ENCODE measurements at places on chromosomes 12 and 14.

GRCh38 chr12:76588881-76589565 is 29.5 kb upstream of the OSBPL8 start:
- DNase-seq, result peak; percentile 98

GRCh38 chr12:53505086-53505485 is 2.2 kb downstream of the NPFF start:
- DNase-seq, result no peak

DNA sequence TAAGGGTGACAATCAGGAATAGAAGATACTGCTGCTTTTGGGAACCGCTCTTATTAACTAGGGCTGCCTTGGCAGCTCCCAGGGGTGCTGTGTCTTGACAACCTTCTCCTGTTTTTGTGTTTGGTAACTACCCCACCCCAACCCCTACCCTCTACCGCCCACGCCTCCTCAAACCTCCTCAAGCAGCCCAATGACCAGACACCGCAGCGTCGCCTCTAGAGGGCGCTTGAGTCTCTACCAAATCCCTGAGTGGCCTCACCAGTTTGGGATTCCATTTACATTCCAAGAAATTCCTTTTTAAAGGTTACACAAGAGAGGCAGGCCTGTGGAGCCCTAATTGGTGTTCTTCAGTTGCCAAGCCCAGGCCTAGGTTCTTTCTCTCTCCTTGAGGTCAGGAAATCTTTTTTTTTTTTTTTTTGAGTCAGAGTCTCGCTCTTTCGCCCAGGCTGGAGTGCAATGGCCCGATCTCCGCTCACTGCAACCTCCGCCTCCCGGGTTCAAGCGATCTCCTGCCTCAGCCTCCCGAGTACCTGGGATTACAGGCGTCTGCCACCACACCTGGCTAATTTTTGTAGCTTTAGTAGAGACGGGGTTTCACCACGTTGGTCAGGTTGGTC is 72.4 kb upstream of the USP44 start:
- DNase-seq, result peak; percentile 91

DNA sequence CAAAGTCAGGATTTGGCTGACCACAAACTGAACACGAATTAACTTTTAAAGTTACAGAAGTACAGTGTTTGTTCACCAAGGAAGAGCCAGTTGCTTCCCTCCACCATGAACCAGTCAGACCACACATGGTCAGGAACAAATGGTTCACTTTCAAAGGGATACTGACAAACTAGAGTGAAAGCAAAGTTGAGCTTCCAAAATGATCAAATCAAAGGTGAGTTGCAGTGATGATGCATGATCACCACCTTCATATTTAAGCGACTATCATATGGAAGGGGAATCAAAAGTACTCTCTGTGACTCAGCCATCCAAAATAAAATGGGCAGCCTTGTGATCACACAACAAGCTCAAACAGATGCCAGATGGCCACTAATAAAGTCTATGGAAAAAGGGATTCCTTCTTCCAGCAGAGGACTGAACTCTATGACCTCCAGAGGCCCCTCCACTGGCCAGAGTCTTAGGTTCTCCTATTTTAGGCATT is 13.1 kb downstream of the NT5DC3 start:
- peak; percentile 93 for DNase-seq

- no peak for DNase-seq
Measured at GRCh38 chr14:44388306-44388705, 118.8 kb downstream of the FSCB start.

GRCh38 chr12:103799504-103799856 is 41.6 kb downstream of the NT5DC3 start:
- no peak for DNase-seq

DNA sequence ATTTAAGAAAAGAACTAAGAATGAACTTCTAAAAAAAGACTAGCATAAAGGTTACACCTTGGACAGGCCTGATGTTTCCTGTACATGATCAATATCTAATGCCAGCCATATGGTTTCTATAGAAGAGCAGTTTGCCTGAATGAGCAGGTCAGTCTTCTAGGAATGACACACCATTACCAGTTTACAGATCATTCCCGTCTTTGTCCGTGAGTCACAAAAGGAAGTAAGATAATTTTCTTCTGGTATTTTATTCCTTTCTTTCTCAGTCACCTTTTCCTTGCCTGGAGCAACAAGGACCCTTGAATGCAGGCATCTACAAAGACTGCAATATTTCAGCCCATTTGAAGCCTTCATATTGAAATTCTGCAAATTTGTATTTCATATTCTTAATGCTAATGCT is 44.6 kb upstream of the CNTN1 start:
- no peak for DNase-seq

DNA sequence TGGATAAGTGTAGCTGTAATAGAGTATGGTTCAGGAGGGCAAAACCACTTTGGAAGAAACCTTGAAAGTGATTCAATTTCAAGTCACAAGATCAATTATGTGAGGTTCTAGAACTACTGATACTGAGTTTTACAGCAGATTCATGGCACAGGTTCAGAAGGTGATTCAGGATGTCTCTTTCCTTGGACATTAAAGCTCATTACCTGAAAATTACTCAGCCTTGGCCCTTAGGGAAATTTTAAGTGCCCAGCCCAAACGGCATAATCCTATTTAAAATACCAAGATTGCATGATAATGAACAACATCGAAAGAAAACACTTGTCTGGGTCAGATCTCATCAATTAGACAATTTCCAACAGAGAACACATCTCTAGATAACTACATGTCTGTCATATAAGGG is 70.2 kb upstream of the SLC38A2 start:
- DNase-seq, result no peak

GRCh38 chr12:108560321-108560721 is 652 bp downstream of the SART3 start:
- peak; percentile 82 for DNase-seq

DNA sequence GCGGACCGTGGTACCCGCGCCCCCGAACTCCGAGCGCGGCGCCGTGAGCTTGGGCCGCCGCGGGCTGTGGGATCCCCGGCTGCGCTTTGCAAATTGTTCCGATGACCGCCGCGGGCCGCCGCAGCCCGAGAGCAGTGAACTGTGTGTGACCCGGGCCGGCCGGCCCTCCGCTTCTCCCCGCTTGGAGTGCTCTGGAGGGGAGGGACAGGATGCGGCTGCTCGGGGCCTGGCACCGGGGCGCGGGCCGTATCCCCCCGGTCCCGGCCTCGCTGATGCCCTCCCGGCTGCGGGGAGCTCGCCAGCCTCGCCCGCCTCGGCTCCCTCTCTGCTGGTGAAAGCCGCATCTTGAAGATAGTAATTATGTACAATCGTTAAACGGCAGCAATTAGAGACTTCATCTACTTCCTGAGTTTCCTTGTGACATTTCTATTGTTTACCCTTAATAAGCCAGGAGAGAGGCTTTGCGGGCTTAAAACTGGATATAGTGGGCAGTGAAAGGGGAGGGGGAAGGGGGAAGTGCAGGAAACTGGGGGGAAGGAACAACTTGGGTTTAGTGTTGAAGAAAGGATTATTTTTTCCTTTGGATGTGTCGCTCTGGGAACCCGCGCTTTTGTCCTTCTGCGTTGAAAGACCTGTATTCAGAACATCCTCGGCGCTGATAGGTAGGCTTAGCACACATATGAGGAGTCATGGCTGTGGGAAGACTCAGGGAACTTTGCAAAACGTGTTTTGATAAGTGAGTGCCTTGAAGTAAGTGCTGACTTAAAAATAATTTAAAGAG is 1.2 kb downstream of the PELI2 start:
- DNase-seq, result peak; percentile 14

GRCh38 chr12:92721656-92722055 is 18.9 kb downstream of the PLEKHG7 start:
- DNase-seq, result no peak

DNA sequence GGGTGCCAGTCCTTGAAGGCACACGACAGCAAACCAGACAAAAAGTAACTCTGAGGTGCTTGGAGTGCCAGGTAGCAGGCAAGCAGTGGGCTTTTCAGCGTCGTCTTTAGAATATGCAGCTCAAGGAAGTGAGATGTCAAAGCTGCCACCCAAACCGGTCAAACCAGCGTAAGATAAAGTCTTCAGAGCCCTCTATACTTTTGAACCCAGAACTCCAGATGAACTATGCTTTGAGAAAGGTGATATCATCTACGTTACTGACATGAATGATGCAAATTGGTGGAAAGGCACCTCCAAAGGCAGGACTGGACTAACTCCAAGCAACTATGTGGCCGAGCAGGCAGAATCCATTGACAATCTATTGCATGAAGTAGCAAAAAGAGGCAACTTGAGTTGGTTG is 95.9 kb downstream of the TBX3 start:
- no peak for DNase-seq

DNA sequence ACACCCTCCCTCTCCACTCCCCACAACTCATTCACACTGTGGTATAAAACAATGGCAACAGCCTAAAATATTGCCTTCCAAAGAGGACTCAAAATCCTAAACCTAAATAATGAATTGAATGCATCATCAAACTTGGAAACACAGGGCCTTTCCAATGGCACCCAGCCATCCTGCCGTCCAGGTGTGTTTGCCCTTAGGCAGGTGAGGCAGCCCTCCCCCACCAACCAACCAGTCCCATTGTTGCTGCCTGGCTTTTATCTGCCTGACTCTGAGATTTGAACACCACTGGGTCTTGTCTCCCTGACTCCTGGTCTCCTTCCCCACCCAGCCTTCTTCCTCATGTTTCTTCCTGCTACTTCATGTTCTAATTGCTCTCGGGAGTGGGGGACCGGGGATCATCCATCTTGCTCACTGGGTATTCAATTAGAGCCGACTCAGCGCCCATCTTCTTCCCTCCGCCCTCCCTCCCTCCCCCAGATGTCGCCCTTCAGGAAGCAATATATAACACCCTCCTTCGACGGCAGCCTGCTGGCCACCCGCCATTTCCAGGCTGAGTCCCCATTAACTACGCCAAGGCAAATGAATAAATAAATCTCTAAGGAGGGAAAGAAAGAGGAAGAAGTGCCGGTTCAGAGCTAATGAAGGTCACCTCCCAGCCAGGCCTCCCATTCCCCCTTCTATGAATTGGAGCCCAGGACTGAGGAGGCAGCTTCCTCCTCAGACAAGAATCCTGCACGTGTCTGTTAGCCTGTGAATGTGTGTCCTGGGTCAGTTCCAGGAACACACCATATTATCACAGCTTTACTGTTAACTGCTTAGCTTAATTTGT is 36.3 kb upstream of the NTF3 start:
- DNase-seq, result no peak

DNA sequence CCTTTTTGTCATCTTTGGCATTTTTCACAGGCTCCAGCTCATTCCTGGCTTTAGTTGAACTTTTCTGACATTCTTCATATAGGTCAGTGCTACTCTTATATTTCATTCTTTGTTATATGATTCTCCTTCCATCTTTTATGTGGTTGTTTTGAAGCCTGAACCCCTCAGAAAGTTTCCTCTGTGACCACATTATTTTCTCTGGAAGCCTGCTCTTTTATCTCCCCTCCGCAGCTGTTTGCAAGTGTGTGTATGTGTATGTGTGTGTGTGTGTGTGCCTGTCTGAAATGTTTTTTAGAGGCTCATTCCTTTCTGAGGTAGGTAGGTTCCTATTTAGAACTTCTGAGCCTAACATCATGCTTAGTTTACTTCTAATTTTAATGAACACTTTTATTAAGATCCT is 47.6 kb downstream of the ANO4 start:
- DNase-seq, result no peak

- DNase-seq, result no peak
Measured at GRCh38 chr12:5588591-5588990, 156.7 kb downstream of the NTF3 start.

DNA sequence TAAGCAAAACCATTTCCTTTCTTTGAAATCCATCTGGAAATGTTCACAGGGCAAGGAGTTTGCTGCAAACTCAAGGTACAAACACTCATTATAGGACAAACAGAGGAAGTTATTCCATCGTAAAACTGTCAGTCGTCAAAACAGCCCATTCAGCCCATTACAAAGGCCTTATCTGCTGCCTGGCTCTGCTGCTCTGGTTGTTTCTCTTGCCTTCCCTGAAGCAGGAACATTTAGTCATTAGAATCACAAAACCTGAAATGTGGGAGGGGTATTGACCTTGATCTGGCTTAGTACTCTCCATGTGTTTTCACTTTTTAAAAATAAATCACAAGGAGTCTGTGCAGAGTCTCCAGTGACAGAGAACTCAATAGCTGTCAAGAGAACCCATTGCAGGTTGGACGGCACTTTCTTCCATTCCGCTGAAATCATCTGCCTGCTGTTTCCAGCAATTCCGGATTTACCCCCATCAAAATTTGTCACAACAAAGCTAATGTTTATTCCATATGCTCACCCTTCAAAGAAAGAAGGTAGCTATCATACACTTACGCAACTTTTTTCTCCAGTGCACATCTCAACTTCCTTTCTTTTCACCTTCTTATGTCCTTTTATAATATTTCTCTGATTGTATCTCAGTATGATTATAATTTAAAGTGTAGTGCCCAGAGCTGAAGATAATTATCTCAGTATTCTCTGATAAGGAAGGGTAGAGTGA is 24.6 kb upstream of the ITPR2 start:
- peak; percentile 43 for DNase-seq

DNA sequence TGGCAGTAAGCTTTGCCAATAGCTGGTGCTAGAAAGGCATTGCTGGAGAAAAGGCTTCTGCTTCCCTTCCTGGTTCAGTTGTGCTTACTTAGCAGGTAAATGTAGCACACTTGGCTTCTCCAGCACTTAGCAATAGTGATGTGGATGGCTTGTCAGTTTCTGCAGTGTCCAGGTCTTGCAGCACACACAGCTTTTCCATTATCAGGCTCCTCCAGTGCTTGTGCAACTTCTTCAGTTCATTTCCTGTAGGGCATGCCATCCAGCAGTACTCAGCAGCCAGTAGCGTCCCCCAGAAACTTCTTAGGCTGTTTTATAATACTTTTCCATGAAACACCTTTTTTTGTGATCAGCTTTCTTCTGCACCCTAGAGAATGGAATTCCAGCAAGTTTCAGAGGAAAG is 154.6 kb downstream of the SLC6A15 start:
- peak; percentile 24 for DNase-seq

GRCh38 chr12:128969480-128970055 is 116.3 kb downstream of the GLT1D1 start:
- DNase-seq, result no peak

DNA sequence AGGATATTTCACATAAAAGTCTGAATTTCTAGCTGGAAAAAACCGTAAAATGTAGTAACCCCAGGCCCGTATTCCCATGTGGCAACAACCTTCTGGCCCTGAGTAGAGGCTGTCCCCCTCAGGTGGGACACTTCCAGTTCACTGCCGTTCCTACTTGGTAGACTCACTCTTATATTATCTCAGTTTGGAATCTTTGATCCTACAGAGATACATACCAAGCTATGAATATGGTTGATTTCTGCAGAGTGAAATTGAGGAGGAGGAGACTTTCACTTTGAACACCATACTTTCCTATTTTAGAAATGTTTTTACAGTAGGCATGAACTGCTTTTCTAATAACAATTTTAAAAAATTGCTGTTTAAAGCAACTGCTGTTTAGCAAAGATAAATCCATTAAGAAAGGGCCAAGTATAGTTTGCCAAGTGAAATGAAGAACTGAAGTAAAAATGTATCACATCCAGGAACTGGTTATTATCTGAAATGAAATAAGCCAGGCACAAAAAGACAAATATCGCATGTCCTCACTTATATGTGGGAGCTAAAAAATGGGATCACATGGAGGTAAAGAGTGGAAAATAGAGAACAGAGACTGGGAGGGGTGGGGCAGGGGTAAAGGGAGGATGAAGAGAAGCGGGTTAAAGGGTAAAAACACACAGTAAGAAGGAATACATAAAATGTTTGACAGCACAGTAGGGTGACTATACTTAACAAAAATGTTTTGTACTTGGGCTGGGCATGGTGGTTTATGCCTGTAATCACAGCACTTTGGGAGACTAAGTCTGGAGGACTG is 92.8 kb upstream of the METAP2 start:
- DNase-seq, result peak; percentile 28

GRCh38 chr12:97960741-97961608 is 498.4 kb downstream of the RMST start:
- peak; percentile 20 for DNase-seq
